ENCODE measurements at places on chromosomes 5 and 9.

DNA sequence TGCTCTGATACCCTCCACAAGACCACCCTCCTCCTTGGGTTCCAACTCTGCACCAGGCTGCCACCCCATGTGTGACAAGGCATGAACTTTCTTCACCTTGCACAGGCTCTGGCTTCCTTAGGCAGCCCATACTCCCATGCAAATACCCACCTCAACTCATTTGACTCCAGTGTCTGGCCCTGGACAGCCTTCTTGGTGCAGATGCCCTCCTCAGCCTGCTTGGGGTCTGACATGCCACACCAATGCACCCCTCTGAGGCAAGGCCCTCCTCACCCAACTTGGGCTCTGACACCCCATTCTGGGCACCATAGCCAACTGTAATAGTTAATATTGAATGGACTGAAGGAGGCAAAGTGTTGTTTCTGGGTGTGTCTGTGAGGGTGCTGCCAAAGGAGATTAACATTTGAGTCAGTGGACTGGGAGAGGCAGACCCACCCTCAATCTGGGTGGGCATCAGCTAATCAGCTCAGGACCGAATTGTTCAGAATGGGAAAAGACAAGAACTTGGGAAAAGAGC is 115.0 kb upstream of the EPB41L4A start:
- no peak for DNase-seq

- no peak for DNase-seq
Measured at GRCh38 chr5:76162335-76162734, 79.2 kb downstream of the SV2C start.

DNA sequence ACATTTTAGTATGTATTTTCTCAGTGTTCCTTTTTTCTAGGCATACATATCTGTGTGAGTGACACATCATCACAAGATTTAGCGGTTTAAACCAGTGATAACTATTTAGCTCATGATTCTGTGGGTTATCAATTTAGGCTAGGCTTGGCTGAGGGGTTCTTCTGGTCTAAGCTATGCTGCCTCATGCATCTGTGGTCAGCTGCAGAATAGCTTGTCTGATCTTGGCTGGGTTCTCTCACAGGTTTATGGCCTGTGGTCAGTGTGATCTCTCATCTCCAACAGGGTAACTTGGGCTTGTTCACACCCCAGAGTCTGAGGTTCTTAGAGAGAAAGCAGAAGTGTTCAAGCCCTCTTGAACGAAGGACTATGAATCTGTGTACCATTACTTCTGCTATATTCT is 363.3 kb downstream of the KDM4C start:
- no peak for DNase-seq

- DNase-seq: no peak
Measured at GRCh38 chr9:27053369-27054022, 48.0 kb upstream of the LRRC19 start.

GRCh38 chr5:76952795-76953536 is at the start of gene CRHBP:
Gene CRHBP, plus strand, starts transcription at chr5:76953045. Its CDS starts 90 bp downstream, at chr5:76953135.
- DNase-seq: no peak

DNA sequence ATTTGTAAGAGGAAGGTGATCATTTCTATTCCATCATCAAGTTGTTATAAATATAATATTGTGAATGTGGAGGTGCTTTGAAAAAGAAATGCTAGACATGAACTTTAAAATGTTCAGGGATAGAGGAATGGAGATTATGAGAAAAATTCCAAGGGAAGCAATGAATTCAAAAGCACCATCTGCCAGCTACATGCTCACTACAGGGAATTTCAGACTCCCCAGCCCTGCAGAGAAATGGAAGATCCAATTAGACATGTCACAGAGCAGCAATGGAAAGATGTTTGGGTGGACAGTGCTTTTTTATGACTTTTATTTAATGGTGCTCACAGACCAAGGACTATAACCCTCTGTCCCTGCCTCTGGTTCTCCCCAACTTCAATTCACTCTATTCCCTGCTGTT is 209.7 kb downstream of the ESM1 start:
- DNase-seq: no peak

GRCh38 chr5:142939884-142940283 is 169.7 kb downstream of the ARHGAP26 start:
- no peak for DNase-seq

DNA sequence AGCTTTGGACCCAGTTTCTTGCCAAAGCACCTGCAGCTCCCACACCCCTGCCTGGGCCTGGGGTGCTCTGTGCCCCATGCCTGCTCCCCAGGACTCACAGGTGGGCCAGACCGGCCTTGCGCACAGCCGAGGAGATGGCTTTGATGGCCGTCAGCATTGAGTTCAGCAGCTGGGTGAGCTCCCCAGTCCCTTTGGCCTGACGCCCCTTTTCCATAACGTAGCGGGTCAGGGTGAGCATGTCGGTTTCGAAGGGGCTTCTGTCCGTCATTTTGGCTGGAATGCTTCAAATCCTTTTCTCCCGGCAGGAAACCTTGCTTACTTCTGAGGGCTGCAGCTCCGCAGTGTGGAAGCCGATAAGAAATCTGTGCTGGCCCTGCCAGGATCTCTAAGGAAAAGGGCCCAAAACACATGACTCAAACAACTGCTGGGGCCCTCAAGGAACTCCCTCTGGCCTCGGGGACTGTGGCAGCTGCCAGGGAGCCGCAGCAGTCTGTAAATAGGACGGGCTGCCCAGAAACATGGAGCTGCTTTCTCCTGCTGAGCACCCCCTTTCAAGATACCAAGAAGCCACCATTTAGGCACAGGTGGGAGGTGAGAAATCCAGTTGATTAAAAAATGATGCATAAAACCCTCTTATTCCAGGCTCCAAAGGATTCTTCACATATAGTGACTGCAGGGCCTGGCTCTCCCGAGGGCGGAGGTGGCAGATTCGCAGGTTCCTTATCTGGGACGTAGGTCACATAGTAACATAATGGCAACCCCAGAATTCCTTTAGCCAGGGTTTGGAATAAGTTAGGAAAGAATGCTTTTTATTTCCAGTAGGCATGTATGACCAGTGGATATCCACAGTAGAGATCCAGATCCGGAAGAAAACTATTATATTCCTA is at the start of gene FBP2:
TSS of gene FBP2 (minus strand) at position 366 of the 887 bp plus-strand sequence. CDS start at position 268, 98 bp downstream.
- DNase-seq: no peak

GRCh38 chr5:128355961-128356360 is 182.1 kb downstream of the FBN2 start:
- no peak for DNase-seq

DNA sequence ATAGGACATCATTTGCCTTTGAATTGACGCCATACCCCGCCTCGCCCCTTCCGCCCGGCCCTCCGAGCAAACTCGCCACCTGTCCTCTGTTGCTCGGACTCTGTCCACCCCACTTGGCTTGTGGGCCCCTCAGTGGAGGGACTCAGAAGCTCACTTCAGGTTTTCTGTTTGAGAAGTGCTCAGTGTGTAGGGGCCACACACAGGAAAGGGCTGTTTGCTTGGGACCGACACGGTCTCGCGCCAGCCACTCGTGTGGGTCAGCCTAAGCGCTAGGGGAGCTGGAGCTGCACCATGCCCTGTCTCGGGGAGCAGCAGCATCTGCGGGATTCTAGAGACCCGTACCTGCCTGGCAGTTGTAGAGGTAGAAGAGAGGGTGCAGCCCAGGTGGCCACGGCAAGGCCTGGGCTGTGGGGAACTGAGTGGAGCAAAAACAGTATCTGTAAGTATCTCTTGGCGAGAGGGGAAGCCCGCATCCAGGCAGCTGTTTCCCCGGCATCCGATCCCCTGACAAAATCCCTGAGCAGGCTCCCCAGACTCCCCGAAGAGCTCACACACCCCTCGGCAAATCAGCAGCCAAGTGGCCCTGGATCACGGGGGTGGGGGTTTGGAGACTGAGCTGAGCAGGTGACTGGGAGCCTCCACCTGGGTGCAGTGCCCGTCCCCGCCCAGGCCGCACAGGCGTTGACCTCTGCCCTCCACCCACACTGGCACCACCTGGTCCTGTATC is 52.2 kb downstream of the COL5A1 start:
- DNase-seq: no peak

- no peak for DNase-seq
Measured at GRCh38 chr9:3200331-3200774, 325.4 kb downstream of the RFX3 start.

GRCh38 chr9:93243112-93243511 is 59.2 kb downstream of the WNK2 start:
- no peak for DNase-seq

- DNase-seq: no peak
Measured at GRCh38 chr5:76791461-76791860, 27.4 kb upstream of the F2RL1 start.

DNA sequence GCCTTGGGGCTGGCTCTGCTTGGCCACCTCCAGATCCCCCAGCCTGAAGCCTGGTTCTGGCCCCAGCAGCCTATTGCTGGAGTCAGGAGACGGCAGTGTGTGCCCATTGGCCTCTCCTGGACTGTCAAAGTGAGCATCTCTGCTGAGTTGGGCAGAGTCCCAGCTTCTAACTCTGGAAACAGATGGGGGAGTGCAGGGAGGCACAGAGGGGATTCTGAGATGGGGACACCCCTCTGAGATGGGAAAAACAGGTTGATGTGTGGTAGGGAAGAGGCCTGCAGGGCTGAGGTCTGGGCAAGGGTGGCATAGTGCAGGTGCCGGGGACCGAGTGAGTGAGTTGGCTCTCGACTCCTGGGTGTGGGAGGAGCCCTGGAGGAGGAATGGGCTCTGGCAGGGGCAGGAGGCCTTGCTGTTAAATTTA is 27.5 kb downstream of the PHF2 start:
- no peak for DNase-seq

DNA sequence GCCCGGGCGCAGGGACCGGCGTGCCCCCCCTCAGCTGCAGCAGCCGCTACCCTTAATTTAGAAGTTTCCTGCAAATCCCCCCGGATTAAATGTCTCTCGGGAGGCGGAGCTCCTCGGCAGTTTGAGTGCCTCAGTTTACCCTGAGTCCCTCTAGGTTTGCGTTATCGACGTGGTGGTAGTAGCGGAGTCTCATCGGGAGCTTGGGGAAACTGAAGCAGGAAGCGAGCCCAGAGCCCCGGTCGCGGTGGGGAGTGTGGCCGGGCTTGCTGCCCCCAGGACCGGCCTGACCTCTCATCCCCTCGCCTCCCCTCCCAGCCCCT is 529 bp upstream of the TPM2 start:
- no peak for DNase-seq

DNA sequence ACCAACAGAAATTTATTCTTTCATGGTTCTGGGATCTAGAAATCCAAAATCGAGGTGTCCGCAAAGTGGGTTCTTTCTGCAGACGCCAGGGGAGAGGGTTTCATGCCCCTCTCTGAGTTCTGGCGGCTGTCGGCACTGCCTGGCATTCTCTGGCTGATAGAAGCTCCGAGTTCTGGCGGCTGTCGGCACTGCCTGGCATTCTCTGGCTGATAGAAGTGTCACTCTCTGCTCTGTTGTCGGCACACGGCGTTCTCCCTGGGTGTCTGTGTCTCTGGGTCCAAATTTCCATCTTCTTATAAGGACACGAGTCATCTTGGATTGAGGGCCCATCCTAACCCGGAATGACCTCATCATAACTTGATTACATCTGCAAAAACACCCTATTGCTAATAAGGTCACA is 7.6 kb downstream of the GFI1B start:
- no peak for DNase-seq

DNA sequence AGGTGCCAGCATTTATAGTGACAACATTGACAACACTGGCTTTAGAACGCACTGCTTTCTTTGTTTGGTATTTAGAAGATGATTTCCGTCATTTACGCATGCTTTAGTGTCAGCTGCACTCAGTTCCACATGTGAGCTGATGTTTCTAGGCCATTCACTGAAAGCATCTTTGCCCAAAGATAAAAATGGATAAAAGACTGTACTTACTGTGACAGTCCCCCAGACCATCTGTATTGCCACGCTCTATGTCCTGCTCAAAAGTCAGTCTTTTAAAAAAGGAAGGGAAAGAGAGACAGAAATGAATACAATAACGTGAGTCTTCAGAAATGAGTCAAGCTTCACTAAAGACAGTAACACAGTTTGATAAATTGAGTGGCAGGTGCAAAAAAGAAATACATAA is 99.3 kb downstream of the SEMA6A start:
- DNase-seq: no peak

GRCh38 chr5:10660135-10660534 is 96.3 kb downstream of the ANKRD33B start:
- no peak for DNase-seq

DNA sequence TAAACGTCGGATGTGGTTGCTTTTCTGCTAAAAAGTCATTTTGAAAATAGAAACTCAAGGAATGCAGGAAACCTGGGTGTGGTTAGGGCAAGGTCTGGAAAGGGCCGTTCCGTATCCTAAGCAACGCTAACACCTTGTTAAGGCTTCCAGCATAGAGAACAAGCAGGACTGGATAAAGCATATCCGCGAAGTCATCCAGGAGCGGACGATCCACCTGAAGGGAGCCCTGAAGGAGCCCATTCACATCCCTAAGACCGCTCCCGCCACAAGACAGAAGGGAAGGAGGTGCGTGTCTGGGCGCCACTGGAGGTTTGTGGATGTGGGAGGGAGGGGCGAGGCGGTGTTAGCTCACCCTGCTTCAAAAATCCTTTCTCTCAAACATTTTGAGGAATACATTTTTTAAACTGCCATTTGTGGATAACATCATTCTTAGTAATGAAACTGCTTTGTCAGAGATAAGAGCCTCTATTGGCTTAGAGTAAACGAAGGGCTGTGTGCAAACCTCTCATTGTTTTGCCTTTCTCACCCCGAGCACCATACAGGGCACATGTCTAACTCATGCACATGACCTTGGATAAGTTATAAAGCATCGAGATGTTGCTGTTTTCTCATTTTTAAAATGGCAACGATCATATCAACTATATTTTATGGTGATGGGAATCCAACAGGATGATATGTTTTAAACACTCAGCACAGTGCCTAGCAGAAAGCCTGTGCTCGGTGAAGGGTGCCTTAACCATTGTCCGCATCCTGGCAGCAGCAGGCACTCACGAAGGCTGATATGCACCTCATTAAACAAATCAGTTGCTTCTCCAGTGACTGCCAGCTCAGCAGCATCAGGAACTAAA is 175.7 kb upstream of the OTULINL start:
- DNase-seq: no peak

DNA sequence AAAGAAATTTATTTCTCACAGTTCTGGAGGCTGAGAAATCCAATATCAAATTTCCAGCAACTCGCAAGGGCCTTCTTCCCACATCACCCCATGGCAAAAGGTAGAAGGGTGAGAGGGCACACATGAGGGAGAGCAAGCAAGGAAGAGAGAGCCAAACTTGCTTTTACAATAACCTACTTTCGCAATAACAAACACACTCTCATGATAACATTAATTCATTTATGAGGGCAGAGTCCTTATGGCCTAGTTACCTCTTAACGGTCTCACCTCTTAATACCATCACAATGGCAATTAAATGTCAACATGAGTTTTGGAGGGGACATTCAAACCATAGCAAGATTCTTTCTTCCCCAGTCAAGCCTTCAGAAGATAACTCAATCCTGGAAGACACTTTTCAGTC is 11.6 kb upstream of the HRH2 start:
- no peak for DNase-seq

Data from stimulated activated CD4-positive, alpha-beta T cell treated with anti-CD3 and anti-CD28 coated beads, Interleukin-1b, Interleukin-23, amount 100 ng/mL, for 1 hour (primary cell).